ENCODE measurements at places on chromosomes 12 and 14. TPM values are rescaled to one million over a fixed set of nuclear protein-coding genes. Genes with fewer than 3 reads are reported as not detected.

The CISTR gene
- total RNA-seq, result not detected

The RND1 gene
- total RNA-seq, result 3.2 TPM

GRCh38 chr14:60485057-60485597 lies 736 bp downstream of the C14orf39 start:
- no peak for DNase-seq

The VAMP1 gene
- 50.0 TPM for total RNA-seq

DNA sequence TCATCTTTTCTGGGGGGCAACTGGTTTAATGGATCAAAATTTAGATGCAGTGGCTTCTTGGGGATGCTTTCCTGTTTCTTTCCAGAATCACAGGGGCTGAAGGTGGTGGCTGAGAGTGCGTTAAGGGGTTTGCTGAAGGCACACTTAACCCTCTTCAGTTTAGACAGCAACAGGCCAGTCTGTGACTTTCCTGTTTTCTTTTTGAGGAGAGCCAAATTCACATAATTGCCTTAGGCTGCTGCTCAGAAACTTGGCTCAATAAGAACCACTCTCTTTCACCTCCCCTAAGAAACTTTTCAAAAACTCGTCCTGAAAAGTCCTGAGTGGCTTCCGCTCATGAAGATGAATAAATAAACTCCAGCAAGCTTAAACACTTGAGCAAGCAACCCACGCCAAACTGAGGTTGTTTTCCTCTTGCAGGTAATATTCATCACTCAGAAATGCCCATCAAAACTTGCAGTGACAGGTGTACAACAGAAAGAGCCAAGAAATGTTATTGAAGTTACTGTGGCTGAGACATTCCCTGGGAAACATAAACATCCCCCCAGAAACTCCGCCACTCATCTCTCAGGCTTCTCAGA lies 510.4 kb downstream of the TMEM132D start:
- no peak for DNase-seq

The KRT83 gene
- total RNA-seq, result not detected

GRCh38 chr12:50261654-50262053 lies 21.7 kb downstream of the LIMA1 start:
- no peak for DNase-seq

GRCh38 chr14:87878959-87879358 lies 114.0 kb downstream of the GALC start:
- DNase-seq, result no peak

- DNase-seq, result no peak
These were observed 318.6 kb upstream of the FAR2 start for GRCh38 chr12:28830491-28830890.

DNA sequence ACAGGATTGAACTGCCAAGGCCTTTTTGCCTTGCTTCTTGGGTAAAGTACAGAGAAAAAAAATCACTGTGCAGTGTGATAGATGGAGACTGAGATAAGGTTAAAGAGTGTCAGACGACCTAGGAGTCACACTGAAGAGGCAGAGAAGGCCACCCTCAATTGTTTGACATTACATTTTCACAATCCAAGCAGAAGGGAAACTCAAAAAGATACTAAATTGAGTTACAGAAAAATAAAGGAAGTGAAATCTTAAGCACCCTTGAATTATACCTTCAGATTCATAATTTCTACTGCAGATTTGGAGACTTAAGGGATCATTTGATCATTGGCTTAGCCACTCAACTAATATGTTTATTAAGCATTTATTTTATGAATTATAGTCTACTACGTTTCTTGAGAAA lies 97.1 kb downstream of the MYF5 start:
- no peak for DNase-seq

DNA sequence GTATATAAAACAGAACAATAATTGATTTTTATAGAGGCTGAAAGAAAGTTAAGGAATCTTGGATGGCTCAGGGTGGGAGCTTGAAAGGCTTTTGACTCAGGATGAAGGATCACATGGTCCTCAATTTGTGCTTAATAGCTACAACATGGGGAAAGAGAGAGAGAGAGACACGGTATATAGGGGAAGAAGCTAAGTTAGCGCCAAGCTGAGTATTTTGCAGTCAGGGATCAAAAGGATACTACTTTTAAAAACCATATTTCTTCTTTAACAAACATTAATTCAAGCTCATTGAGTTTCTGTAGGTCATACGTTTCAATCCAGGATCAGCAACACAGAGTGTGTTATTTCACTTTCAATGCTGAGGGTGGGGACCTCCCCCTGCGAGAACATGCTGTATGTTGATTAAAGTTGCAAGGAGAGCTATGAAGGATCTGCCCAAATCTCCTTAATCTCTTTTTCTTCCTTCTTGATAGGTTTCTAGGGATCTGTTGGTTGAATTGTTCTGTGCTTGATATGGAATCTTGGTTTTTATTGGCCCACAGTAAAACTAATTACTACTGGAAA lies 133.1 kb upstream of the NUDT4 start:
- peak; percentile 71 for DNase-seq

DNA sequence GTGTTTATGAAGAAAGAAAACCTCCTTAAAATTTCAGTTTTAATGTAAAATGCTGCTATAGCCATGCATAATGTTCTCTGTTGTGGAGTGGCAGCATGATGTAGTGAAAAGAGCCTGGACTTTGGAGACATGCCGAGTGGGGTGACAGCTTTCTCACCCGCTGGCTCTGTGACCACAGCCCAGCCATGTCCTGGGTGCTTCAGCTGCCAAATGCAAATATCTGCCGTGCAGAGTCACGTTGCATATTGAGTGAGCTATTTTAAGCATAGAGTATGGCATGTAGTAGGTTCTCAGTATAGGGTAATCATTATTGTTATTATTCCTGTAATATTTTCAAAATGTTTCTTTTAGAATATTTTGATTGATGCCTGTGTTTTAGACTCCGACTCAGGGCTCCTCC lies 15.5 kb upstream of the TCTN2 start:
- DNase-seq, result no peak

DNA sequence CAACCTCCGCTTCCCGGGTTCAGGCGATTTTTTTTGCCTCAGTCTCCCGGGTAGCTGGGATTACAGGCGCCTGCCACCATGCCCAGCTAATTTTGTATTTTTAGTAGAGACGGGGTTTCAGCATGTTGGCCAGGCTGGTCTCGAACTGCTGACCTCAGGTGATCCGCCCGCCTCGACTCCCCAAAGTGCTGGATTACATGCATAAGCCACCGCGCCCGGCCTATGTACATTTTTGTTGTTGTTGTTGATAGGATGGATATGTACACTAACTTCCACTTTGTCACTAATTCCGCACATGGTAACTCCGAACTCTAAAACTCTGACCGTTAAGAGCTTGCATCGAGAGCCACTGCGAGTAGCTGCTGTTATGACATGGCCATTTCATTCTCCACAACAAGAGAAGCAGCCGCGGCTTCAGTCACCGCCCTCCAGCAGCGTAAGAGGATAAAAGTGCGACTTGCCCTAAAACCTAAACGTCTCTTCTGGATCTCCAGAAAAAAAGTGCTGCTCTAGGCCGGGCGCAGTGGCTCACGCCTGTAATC lies 742 bp upstream of the MARS1 start:
- no peak for DNase-seq

The MUCL1 gene
- total RNA-seq, result not detected

The SP1 gene
- 70.3 TPM for total RNA-seq

GRCh38 chr14:88879022-88879421 lies 54.6 kb downstream of the TTC8 start:
- DNase-seq, result no peak

The ETFBKMT gene
- 0.99 TPM for total RNA-seq

The KRT2 gene
- total RNA-seq, result not detected

The GPR137C gene
- 0.11 TPM for total RNA-seq

DNA sequence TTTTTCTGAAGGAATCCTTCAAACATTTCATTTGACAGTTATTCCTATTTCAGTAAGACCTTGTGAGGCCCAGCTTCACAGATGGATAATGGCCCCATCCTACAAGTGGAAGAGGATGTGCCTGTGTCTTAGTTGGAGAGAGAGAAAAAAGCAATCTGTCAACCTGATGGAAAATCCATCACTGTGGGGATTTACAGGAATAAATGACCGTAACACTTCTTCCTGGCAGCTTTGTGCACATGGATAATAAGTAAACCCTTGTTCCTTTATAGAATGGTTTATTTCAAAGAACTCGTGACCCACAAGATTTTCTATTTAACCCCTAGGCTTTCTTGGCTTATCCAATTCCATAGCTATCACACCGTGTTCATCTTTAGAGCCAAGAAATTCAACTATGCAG lies 121.4 kb upstream of the PCED1B start:
- DNase-seq, result no peak

The CEBPE gene
- total RNA-seq, result 0.34 TPM

- no peak for DNase-seq
These were observed 386.8 kb downstream of the TMEM121 start for GRCh38 chr14:105913221-105913620.

The OLR1 gene
- total RNA-seq, result not detected

DNA sequence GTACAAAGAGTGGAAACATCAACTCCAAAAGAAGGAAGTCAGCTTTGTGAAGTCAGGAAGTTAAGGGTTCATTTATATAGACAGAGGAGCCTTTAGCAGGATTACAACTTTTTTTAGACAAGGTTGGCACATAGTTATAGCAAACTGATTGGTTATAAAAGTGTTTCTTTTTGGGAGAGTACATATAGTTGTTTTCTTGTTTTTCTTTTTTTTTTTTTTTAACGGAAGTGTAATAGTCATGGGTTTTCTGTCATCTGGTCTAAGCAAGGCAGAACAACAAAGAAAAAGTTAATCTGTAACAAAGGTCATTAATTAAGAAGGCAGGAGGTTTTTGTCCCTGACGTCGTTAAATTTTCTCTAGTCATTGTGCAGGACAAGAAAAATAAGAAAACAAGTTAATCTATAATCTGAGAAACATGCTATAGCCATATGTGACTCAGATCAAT lies 13.0 kb upstream of the MFAP5 start:
- DNase-seq, result no peak

The EP400 gene
- total RNA-seq, result 45.6 TPM

The GALNT16 gene
- not detected for total RNA-seq

- no peak for DNase-seq
These were observed 108.9 kb downstream of the GPR135 start for GRCh38 chr14:59356312-59356711.

- peak; percentile 65 for DNase-seq
These were observed 82.9 kb downstream of the NCOR2 start for GRCh38 chr12:124484526-124484953.

DNA sequence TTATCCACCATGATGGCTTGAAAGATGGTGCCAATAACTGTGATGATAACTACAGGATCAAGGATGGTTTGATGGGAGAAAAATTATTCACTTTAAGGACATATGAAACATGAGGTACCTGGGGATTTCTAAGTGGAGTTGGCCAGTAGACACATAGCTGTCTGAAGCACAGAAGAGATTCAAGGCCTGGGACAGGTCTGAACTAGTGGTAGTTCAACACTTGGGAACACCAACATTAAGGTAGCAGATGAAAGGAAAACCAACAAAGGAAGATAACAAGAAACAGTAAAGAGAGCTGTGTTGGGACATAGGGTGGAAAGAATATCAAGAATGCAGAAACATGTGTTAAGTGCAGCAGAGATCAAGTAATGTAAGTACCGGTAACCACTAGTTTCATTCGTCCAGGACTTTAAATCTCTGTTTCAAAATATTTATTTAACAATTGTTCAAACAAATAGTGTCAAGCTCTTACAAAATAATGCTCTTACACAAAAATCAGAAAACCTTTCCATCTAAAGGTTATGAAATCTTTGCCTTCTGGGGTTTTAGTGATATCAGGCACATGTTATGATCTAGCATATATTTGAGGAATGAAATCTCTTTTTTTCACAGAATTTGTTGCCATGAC lies 104.7 kb downstream of the ST8SIA1 start:
- DNase-seq, result no peak

DNA sequence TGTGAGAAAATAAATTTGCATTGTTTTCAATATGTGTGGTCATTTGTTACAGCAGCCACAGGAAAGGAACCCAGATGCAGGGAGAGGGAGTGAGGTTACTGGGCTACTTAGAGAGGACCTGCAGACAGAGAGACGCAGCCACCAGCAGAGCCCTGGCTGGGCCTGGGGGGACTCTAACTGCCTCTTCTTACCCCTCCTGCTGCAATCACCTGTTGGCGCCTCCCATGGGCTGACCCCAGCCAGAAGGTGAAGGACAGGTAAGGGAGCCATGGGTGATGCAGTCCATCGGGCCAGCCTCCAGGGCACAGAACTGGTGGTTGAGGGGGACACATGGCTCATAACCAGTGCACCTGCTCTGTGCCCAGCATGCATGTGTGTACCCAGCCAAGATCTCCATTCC lies 15.8 kb upstream of the RBM19 start:
- DNase-seq, result no peak

The LRTM2 gene
- not detected for total RNA-seq

DNA sequence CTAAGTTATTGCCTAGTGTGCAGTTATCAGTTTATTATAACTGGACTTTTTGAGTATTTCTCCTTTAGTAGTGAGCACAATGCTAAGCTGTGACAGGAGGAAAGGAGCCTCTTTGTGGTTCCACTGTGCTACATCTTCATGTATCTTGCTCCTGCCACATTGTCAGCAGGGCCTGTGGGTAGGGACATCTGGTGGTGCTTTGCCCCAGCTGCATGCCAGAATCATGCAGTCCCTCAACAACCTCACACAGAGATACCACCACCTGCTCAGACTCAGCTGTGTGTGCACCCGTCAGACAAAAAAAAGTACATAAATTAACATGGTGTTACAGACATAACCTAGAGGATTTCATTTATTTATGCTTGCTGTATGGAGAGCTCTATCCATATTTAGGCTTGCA lies 51.1 kb downstream of the MIS18BP1 start:
- DNase-seq, result peak; percentile 29

The RNF212B gene
- not detected for total RNA-seq

DNA sequence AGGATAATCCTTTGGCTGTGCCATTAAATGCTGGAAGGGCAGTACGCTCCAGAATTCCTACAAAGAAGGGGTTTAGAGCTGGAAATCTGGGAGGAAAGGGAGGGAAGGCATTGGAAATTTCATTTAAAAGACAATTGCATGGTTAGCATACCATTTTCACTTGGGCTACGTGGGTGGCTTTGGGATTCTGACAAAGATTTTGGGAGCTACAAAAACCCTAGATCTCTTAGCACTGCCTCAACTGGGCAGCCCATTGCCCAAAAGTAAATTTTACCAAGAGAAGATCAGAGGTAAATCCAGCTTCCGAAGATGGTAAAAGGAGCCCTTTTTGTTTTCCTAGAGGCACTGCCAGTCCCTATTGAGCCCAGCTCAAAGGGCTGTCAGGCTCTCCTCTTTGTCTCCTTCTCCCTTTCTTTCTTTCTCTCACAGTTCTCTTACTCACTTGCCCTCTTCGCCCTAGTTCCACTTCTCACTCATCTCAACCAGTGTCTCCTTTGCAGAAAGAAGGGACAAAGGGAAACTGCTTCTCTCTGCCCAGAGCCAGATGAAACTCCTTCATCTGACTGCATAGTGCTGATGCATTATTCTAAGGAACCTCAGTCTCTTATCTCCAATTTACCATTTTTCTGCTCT lies 125.4 kb upstream of the PLEKHA5 start:
- DNase-seq, result no peak

DNA sequence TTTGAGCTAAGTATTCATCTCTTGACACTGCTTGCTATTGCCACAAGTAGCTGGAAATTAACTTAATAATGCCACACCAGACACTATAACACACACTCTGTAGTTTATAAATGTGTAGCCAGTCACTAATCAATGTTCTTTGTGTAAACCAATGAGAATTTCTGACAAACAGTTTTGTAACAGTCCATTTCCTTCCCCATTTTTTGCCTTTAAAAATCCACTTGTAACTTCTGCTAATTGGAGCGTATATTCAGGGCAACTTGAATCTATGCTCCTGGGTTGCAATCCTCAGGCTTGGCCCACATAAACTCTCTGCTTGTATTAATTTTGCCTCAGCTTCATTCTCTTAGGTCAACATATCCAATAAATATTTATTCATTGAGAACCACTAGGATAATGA lies 125.0 kb upstream of the DHRS4 start:
- DNase-seq, result no peak

GRCh38 chr14:100017553-100017952 lies 47.7 kb upstream of the EVL start:
- DNase-seq, result no peak
